Activated T-cell treated with anti-CD3 and anti-CD28 coated beads, Interleukin-2, amount 50 U/mL, for 72 hours (primary cell): ENCODE measurements at places on chromosomes 2 and 18. TPM values are rescaled to one million over a fixed set of nuclear protein-coding genes. Genes with fewer than 3 reads are reported as not detected.

The ZNF892 gene
- total RNA-seq: 7.2 TPM

The RGPD3 gene
- 0.25 TPM for total RNA-seq

The CCDC74A gene
- 4.3 TPM for total RNA-seq

The TMEM163 gene
- total RNA-seq: 0.12 TPM

The NCKAP1 gene
- 9.3 TPM for total RNA-seq

DNA sequence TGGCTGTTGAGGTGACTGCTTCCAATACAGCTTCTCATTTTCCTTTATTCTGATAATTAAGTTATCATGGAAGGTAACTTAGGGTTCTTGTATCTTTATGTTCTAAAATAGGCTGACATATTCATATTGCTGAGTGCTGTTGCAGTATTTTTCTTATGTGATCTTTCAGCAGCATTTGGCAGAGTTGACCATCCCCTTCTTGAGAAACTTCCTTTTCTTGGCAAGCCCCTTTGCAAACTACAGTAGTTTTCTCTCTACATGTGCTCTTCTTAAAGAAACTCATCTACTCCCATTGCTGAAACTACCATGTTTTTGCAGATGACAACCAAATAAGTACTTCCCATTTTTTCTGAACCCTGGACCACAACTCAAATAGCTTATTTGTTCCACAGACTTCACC, 476.5 kb upstream of the TRIB2 start:
- no peaks in the 10 kb centered on the region for H3K4me1 ChIP-seq
- H3K4me3 ChIP-seq: no peak overlapping the region
- DNase-seq: no peak

- H3K36me3 ChIP-seq: no peaks in the 10 kb centered on the region
- H3K4me1 ChIP-seq: no peaks in the 10 kb centered on the region
- no peaks in the 10 kb centered on the region for H3K27me3 ChIP-seq
- DNase-seq: no peak
- no peak overlapping the region for H3K4me3 ChIP-seq
These were observed 24.3 kb downstream of the FAM171B start for GRCh38 chr2:186718122-186718521.

- peaks cover 4% of the 10 kb centered on the region for H3K36me3 ChIP-seq
- peak; percentile 76 for DNase-seq
- H3K4me1 ChIP-seq: peaks cover 99% of the 10 kb centered on the region
- peak overlapping the region; percentile 44 for H3K4me3 ChIP-seq
- no peaks in the 10 kb centered on the region for H3K27me3 ChIP-seq
- peak overlapping the region; percentile 30 for H3K27ac ChIP-seq
These were observed 24.1 kb downstream of the INPP4A start for GRCh38 chr2:98468621-98469236.
